Retina (tissue), 1 donor: ENCODE measurements at places on chromosomes 5 and 9.

DNA sequence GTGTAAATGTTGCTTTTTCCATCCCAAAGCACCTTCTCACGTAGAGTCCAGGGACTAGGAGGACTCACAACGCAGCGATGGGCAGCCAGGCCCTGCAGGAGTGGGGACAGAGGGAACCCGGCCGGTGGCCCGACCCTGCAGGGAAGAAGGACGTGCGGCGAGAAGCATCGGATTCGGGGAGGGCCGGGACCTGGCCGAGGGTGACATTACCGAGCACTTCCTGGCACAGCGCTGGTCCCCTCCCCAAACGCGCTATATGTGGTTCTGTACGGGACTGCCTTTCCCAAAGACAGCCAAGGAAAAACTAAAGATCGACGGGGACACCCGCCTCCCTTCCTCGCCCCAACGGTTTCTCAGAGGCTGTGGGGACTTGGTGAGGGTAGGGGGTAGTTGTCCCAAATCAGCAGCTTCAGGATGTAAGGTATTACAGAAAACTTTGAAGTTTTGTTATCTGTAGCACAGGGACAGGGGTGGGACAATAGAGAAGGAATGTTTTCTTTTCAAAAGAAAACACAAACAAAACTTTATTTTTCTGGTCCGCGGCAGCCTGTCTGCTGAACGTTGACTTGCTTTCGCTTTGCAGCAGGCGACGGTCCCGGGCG, 887 bp upstream of the MAP3K1 start:
- peak; percentile 64 for DNase-seq

GRCh38 chr9:109439378-109440116, 58.6 kb downstream of the PTPN3 start:
- no peak for DNase-seq

GRCh38 chr5:14325369-14325768, 182.2 kb downstream of the TRIO start:
- DNase-seq, result no peak

- DNase-seq, result no peak
These were observed 20.9 kb downstream of the DUSP1 start for GRCh38 chr5:172749881-172750633.

- DNase-seq, result no peak
These were observed 31.1 kb downstream of the FBXO38 start for GRCh38 chr5:148414833-148415232.

DNA sequence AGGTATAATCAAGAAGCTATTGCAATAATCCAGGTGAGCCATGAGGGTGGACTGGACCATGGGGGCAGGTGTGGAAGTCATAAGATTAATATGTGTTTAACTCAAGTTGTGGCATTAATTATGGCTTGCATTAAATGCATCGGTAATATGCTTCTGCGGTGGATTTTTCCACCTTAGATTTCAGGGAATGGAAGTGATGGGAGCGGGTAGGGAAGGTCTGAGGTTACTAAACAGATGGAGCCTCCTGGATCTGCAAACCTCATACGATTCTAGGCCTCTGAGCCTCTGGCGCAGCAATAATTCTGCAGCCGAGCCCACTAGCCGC, 286 bp upstream of the ZNF483 start:
- DNase-seq, result no peak

- no peak for DNase-seq
These were observed 124.7 kb downstream of the TLE1 start for GRCh38 chr9:81564632-81565031.

- DNase-seq, result no peak
These were observed 6.1 kb upstream of the ZFAND5 start for GRCh38 chr9:72371151-72371550.

DNA sequence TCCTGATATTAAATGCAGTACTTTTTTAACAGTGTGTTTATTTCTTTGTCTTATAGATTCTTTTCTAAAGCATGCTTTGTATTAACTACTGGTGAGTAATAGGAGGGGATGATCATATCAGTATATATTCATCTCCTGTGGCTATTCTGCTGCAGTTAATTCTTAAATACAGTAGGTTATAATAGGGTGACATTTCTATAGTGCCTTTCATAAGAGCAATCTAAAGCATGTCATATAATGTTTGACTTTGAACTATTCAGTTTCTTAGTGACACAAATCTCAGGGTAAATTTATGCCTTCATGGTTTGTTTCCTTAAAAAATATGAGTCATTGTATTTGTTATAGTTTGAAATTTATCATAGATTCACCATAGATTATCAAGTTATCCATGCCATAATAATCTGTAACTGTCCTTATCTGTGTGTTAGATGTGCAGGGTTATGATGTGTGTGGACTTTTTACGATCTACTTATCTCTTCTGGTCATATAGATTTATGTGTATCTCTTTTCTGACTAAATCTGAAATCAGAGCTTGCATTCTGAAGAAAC, 1019.5 kb downstream of the NR2F1-AS1 start:
- no peak for DNase-seq

GRCh38 chr5:159185773-159186172, 23.6 kb downstream of the RNF145 start:
- DNase-seq, result no peak

DNA sequence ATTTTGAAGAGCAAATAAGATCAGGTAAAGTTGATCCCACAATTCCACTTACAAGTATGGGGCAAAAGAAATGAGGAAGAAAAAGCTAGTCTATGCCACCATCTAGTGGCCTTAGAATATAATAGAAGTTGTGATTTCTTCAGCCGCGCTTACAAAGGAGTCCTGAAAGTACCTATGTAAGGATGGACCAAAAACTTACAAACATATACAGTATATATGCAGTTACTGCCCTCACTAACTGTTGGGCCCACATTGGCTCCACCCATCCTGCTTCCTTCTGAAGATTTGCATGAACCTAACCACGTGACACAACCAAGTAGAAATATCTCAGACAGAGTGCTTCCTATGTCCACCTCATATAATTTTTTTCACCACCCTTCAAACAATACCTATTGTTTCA, 11.7 kb upstream of the OR13D1 start:
- DNase-seq, result peak; percentile 61

DNA sequence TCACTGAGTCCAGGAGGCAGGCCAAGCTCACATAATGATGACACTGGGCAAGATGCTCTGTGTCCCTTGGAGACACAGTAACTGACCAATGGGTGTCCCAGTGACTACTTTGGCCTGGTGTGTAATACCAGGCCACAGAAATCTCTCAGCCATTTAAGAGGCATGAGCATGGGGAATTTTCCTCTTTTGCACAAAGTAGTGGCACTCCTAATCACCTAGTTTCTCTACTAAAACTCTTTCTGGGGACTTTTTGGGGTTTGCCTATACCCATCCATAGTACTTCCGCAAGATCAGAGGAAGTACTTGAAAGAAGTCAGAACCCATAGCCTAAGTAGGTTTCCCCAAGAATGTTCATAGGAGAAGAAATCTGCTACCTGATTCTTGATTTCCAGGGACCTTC, 161.9 kb downstream of the ARSB start:
- DNase-seq, result no peak

DNA sequence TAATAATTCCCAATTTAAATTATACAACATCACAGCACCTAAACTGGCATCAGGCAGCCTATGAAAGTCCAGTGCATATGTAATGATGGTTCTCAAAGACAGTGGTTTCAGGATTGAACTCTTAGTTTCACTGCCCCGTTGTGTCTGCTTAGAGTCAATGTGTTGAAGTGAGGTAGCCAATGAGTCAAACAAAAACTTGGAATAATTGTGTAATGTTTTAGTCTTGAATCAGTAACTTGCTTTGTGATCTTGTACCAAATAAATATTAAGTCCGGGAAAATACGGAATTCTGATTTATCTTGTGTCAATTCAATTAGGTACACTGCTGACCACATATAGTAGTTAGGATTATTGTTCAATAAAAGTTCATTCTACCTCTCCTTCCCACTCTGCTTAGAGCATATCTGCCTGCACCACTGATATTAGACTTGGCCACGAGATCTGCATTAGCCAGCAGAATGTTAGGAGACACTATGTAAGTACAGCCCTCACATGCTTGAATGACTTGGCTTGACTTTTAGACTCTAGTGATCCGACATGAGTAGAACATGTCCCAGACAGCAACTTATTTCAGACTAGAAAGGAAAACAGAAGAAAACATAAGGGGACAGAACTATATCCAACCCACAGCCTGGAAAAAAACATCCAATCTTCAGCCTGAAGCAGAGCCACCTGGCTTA, 441.5 kb upstream of the PTGER4 start:
- DNase-seq, result no peak

- no peak for DNase-seq
These were observed 646.9 kb upstream of the ZNF608 start for GRCh38 chr5:125393221-125393815.

DNA sequence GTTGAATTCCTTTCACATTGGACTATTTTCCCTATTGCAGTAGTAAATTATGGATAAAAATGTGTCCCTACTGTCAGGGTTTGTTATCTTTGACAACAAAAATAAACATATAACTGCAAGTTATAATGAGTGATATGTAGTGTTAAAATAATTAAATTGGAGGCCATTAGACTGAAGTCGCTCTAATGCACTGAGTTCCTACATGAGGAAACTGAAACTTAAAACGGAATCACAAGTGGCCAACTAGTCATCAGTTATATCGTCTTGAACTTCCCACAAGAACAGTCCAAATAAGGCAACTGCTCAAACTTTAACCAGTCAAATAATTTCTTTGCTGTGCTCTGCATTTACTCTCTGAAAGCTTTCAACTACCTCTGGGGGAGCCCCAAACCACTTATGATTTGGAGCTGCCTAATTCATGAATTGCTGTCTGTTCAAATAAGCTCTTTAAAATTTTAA, 2.1 kb upstream of the IFT74 start:
- no peak for DNase-seq

DNA sequence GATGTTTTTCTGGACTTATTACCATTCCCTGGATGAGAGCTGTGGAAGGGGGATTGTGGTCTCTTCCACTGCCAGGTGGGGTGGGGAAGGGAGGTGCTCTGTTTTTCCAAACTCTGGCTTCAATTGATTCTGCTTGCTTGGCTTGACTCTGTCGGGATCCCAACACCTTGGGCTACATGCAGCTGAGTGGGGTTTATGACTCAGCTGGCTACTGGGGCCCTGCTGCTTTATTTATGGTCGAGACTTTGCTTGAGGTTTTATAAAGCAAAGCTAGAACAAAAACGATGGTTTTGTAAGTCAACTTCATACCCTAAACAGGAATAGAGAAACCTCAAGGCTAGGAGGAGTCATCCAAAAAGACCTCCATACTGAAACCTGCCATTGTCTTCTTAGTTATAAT, 76.3 kb downstream of the AOPEP start:
- DNase-seq, result no peak

- no peak for DNase-seq
These were observed 5.8 kb downstream of the TRAF1 start for GRCh38 chr9:120920806-120921178.

GRCh38 chr9:71909887-71910649, 925 bp downstream of the ABHD17B start:
- peak; percentile 87 for DNase-seq

DNA sequence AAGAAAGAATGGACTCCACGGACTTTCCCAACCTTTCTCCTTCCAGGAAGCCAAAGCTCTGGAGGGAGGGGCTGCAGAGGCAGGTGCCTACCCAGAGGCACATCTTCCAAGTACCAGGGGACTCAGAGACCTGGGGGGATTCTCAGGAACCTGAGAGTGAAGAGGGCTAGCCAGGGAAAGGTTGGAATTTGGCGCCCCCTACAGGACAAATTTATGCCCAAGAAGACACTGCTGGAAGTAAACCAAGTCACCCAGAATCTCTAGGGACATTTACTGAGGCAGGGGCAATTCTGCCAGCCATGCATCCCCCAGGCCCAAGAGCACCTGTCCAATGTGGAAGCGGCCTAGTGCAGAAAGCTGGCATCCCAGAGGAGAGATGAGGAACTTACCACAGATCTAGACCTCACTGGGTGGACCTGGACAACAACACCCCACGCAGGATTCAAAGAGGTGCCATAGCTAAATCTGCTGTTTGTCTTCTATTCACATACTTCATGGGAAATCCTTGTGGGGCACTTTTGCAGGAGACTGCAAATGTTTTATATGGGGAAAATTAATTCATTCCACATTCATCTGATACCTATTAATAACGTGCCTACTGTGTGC, 25.9 kb upstream of the IDNK start:
- DNase-seq, result peak; percentile 65

- DNase-seq, result no peak
These were observed 75.2 kb downstream of the ZNF608 start for GRCh38 chr5:124671193-124671592.

DNA sequence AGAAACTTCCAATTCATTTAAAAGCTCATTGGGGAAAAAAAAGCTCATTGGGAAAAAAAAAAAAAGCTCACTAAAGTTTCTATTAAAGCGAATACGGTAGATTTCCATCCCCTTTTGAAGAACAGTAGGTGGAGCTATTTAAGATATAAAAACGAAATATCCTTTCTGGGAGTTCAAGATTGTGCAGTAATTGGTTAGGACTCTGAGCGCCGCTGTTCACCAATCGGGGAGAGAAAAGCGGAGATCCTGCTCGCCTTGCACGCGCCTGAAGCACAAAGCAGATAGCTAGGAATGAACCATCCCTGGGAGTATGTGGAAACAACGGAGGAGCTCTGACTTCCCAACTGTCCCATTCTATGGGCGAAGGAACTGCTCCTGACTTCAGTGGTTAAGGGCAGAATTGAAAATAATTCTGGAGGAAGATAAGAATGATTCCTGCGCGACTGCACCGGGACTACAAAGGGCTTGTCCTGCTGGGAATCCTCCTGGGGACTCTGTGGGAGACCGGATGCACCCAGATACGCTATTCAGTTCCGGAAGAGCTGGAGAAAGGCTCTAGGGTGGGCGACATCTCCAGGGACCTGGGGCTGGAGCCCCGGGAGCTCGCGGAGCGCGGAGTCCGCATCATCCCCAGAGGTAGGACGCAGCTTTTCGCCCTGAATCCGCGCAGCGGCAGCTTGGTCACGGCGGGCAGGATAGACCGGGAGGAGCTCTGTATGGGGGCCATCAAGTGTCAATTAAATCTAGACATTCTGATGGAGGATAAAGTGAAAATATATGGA, at the start of gene PCDHGA12:
Gene PCDHGA12 (plus strand): TSS at position 176 of the 782 bp plus-strand sequence. CDS start 253 bp downstream, at position 429.
- no peak for DNase-seq

DNA sequence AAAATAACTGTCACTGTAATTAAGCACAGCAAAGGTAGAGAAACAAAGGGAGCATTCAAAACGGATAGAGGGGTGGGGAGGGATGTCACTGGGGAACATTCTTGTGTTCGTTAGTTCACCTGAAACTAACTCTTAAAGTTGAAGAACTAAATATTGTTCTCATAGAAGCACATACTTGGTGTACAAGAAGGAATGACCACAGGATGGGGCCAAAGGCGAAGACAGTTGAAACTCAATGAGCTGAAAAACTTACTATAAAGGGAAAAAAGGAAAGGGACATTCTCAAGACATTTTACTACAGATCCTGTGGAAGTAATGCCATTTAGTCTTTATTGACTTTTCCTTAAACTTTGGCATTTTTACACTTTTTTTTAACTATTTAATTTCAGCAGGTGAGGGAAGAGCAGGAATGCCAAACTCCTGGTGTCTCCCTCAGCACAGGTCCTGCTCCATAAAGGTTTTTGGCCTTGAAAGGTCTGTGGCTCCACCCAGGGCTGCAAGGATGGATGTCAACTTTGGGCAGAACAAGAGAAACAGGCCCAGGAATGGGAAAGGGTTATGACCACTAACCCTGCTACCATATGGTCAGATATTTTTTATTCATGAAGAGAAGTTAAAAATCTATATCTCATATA, 197.6 kb upstream of the RASA1 start:
- DNase-seq, result peak; percentile 9
